ENCODE measurements at places on chromosomes 16 and 17. TPM values are rescaled to one million over a fixed set of nuclear protein-coding genes. Genes with fewer than 3 reads are reported as not detected.

DNA sequence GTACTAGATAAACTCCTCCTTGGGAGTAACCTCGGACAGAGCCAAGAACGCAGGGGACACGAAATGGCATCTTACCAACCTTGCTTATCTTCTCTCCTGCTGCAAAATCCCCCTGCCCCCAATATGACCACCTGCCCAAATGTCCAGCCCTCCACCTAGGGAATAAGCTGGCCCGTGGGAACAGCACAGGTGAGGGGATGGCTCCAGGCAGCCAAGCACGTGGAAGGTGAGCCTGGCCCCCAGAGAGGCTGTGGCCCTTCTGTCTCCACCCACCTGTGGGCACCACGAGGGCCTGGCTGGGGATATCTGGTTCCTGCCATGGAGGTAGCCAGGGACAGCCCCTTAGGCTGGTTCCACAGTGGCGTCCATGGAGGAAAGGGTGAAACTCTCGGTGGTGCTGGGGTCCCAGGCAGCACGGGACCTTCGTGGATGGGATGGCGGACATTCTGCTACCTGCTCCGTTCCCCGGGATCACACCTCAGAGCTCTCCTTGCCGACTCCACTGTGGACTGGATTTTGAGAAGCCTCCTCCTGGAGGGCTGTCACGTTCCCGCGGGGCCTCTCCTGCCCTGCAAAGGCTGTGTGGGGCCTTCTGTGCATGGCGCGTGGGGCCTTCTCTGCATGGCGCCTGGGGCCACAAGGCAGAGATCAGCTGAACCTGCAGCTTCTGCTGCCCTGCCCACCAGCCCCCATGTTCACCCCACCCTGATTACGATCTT is 388.5 kb upstream of the TNRC6C start:
- DNase-seq, result no peak

GRCh38 chr16:19378511-19378910 is 39.2 kb upstream of the TMC5 start:
- no peak for DNase-seq

- no peak for DNase-seq
Measured at GRCh38 chr17:19707728-19708221, 8.6 kb downstream of the SLC47A2 start.

- no peak for DNase-seq
Measured at GRCh38 chr16:30601966-30602365, 8.2 kb downstream of the ZNF689 start.

DNA sequence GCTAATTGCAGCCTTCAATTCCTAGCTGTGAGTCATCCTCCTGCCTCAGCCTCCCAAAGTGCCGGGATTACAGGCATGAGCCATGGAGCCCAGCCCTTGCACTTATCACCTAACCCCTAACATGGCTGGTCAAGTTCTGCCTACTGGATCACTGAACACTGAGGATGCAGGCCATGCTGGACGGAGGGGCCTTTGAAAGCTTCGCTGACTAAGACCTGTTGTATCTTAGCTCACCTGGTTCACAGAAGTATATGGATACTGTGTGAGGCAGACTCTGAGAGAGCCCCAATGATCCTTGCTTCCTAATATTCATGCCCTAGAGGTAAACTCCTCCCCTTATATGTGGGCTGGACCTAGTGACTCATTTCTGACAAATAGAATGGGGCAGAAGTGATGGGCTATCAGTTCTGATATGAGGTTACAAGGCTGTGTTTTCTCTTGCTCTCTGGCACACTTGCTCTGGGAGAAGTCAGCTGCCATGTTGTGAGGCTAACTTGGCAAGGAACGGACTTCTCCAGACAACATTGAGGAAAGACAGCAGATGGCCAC is 11.7 kb upstream of the TMIGD1 start:
- DNase-seq, result no peak

DNA sequence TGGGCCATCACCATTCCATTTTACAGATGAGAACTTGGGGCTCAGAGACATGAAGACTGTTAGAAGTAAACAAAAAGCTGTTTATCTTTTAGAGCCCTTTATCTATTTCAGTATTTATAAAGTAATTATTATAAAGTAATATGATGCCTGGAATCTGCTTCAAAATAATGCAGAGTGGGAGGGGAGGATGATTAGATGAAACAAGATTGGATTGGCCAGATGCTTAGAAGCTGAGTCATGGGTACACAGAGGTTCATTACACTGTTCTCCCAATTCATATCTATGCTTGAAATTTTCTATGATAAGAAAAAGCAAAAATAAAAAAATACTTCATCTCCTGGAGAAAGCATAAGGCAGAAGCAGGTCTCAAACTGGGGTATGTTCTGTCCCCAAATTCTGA is 29.4 kb downstream of the TOM1L2 start:
- no peak for DNase-seq

- DNase-seq, result no peak
Measured at GRCh38 chr17:49218941-49219913, 8.7 kb downstream of the ABI3 start.

- peak; percentile 81 for DNase-seq
Measured at GRCh38 chr17:42200706-42201457, 6.6 kb upstream of the GHDC start.

DNA sequence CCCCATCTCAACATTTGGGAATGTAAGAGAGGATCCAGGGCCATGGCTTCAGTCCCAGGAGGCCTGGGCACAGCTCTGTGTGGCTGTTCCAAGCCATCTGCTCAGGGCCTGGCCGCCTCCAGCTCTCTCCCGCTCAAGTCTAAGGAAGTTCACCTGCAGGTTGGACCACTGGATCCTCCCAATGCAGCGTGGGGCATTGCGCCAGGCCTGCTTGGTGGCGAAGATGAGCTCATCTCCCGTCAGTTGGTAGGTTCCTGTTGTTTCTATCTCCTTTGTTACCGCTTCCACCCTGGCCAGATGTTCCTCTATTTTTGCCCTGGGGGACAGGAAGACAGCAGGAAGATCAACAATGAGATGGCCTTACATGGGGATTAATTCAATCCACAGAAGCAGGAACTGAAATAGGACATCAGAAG is 17.5 kb downstream of the NOS2 start:
- no peak for DNase-seq

GRCh38 chr17:12624211-12624610 is 41.5 kb upstream of the MYOCD start:
- no peak for DNase-seq

- no peak for DNase-seq
Measured at GRCh38 chr16:6382924-6383459, 949.7 kb upstream of the RBFOX1 start.

DNA sequence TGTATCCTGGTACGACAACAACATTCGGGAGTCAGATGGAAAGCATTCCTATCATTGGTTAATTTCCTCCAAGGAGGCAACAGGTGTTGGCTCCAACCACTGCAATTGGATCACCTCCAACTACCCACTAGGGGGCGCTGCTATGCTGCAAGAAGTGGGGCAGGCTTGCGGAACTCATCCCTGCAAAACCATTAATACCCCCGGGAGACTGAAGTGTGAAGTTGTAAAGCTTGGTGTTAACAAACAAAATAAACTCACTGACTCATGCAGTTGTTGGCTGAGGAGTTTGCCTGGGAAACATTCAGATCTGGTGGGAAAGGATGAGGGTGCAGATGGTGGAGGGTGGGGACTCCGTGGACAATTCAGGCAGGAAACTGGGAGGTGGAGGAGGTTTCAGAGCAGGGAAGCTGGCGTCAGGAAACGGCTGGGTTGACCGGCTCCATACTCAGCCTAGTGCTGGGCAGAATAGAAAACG is 84.9 kb downstream of the HS3ST2 start:
- DNase-seq, result peak; percentile 28

RNF222 gene
- not detected for total RNA-seq

EVPLL gene
- total RNA-seq, result not detected

HS3ST3B1 gene
- total RNA-seq, result 5.9 TPM

C16orf96 gene
- total RNA-seq, result 0.12 TPM

SERPINF2 gene
- total RNA-seq, result 2.6 TPM

DNAH17 gene
- not detected for total RNA-seq

PIK3R6 gene
- 0.18 TPM for total RNA-seq

GDPD1 gene
- total RNA-seq, result 1.5 TPM

TBC1D28 gene
- not detected for total RNA-seq

AANAT gene
- not detected for total RNA-seq

CDT1 gene
- 1.9 TPM for total RNA-seq

All from ovary (tissue), 10 donors.